ENCODE measurements at places on chromosomes 1 and 21. TPM values are rescaled to one million over a fixed set of nuclear protein-coding genes. Genes with fewer than 3 reads are reported as not detected.

DNA sequence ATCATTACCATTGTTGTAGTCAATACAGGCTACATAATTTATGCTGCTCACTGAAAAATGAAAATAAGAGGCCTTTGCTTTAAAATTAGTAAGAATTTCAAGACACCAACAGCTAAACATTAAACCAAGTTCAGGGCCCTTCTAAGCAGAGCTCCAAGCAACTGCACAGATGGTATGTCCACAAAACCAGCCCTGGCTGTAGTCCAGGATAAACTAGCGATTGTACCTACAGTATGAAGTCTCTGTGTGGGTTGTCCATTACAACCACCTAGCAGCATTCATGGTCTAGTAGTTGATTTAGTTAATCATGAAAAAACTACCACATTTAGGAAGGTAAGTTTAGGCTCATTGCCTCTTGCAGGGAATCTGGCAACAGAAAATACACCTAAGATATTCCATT lies 35.3 kb downstream of the CLCA4 start:
- DNase-seq, result no peak

- no peak for DNase-seq
These were observed 4.8 kb downstream of the CCDC24 start for GRCh38 chr1:43995984-43996732.

The KCNN3 gene
- total RNA-seq, result 5.1 TPM

The SLC9C2 gene
- total RNA-seq, result not detected

Measured in muscle of leg (tissue), 16 donors.